ENCODE measurements at places on chromosomes 7 and 10. TPM values are rescaled to one million over a fixed set of nuclear protein-coding genes. Genes with fewer than 3 reads are reported as not detected.

Gene SFTPD
- not detected for total RNA-seq

DNA sequence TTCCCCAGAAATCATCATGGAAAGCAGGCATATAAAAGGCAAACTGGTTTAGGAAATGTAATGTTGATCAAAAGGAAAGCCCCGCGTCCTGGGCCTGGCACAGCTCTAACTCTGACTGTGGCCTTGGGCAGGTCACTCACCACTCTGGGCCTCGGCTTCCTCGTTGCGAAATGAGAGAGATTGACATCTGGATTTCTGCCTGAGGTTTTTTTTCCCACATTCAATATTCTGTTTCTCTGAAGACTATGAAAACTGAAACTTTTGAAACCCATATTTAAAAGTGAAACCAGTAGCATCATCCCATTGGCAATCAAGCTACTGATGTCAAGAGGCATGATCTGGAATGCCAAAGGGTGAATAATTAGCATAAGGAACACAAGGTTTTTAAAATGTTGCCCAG is 369.7 kb upstream of the NPVF start:
- no peak for DNase-seq

Gene OGDHL
- total RNA-seq = not detected

DNA sequence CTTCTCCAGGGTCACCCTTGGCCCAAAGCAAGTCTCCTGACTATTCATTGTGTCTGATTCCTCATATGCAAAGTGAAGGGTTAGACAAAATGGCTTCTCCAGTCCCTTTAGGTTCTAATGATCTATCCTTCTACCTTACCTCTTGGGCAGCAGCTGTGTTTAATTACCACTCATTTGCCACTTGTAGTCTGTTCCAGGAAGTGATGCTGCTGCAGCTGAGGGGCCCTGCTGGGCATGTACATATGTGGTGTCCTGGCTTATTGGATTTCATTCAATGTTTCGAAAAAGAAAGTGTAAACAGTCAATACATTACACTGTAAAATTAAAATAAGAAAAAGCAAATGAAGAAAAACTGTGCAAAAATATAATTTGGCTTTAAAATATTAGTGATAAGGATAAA is 36.6 kb downstream of the SCIN start:
- DNase-seq = no peak

- no peak for DNase-seq
Measured at GRCh38 chr7:126930166-126930565, 322.6 kb downstream of the GRM8 start.

Gene GRID2IP
- total RNA-seq = not detected

DNA sequence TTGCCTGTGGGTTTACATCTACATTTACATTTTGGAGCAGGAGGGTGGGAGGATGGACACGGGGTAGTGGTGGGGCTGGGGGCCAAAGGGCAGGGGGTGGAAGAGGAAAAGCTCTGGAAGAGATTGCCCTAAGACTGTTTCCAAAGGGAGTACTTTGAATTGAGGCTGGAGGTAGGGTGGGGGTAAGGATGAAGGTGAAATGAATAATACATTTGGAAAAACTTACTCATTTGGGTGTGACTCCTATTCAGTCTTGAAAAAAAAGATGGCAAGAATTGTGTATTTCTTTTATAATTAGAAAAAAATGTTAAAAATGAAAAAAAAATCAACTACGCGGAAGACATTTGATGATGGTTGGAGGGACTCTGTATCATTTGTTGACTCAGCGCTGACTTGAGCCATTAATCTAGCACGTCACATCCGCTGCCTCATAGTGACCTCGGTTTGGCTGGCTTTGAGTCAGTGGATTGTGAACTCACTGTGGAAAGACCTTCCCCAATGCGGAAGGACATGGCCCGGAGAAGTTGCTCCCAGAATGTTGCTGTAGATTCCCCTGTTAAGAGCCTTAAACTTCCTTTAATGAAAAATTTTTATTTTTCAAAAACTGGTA is 2.8 kb downstream of the FAM180A start:
- DNase-seq = peak; percentile 83

GRCh38 chr10:26213157-26213800 is 3.3 kb upstream of the GAD2 start:
- no peak for DNase-seq

- DNase-seq = no peak
Measured at GRCh38 chr10:124464028-124464965, 2.7 kb downstream of the LHPP start.

All from SJSA1 (cell line).